Naive thymus-derived CD4-positive, alpha-beta T cell (primary cell): ENCODE measurements at places on chromosomes 5 and 9.

GRCh38 chr5:150142959-150143349, 12.7 kb downstream of the PDGFRB start:
- no peak for DNase-seq
- no peaks in the 10 kb centered on the region for H3K27me3 ChIP-seq
- H3K4me3 ChIP-seq, result no peak overlapping the region

- no peak overlapping the region for H3K27ac ChIP-seq
- no peak for DNase-seq
- H3K27me3 ChIP-seq, result no peaks in the 10 kb centered on the region
- no peaks in the 10 kb centered on the region for H3K4me1 ChIP-seq
- no peaks in the 10 kb centered on the region for H3K36me3 ChIP-seq
- H3K4me3 ChIP-seq, result no peak overlapping the region
These were observed 35.5 kb upstream of the LRRTM2 start for GRCh38 chr5:138910546-138911185.

- no peaks in the 10 kb centered on the region for H3K36me3 ChIP-seq
- H3K4me1 ChIP-seq, result peaks cover 8% of the 10 kb centered on the region
- no peak overlapping the region for H3K4me3 ChIP-seq
- no peak for DNase-seq
These were observed 24.8 kb downstream of the SARDH start for GRCh38 chr9:133713150-133713959.

GRCh38 chr9:125570246-125570645, 136.8 kb downstream of the MAPKAP1 start:
- DNase-seq, result no peak
- H3K4me3 ChIP-seq, result no peak overlapping the region
- no peaks in the 10 kb centered on the region for H3K4me1 ChIP-seq
- no peak overlapping the region for H3K27ac ChIP-seq
- H3K36me3 ChIP-seq, result no peaks in the 10 kb centered on the region

- H3K27ac ChIP-seq, result peak overlapping the region; percentile 86
- DNase-seq, result no peak
- H3K36me3 ChIP-seq, result no peaks in the 10 kb centered on the region
- H3K4me3 ChIP-seq, result peak overlapping the region; percentile 99
These were observed 14.9 kb downstream of the TRIM7 start for GRCh38 chr5:181189962-181190710.

DNA sequence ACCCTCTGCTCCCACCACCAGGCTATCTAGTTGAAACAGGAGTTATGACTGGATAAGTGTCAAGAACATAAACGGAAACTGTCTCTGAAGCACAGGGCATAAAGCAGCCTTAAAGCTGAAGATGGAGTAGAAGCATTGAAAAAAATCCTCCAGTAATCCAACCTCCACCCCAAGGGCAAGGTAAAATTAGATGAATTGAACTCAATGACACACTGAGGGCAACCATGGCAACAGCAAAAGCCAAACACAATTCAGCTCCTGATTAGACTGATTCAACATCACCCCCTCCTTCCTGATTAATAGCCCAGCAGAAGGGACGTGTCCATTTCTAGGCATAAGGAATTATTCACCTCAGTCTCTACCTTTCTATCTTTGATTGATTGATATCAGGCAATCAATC, 183.2 kb upstream of the MAP3K1 start:
- no peak for DNase-seq
- no peaks in the 10 kb centered on the region for H3K36me3 ChIP-seq
- no peaks in the 10 kb centered on the region for H3K4me1 ChIP-seq
- no peak overlapping the region for H3K4me3 ChIP-seq
- no peak overlapping the region for H3K27ac ChIP-seq

DNA sequence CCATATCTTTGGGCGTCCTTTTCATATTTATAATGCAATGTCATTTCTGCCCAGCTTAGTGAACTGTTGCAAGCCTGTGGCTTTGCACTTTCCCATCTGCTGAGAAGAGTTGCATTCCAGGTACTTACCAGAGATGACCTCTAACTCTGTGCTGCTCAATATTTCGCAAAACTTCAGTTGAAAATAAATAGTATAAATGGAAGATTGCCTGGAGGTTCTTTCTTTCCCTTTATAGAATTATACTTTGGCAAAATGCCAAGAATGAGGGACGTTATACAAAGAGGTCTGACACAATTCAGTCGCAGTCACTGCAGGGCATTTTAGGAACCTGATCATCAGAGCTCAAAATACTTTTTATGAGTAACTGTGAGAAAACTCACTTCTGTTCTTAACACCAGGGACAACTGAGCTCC, 18.9 kb upstream of the VLDLR start:
- no peak overlapping the region for H3K4me3 ChIP-seq
- DNase-seq, result no peak
- no peak overlapping the region for H3K27ac ChIP-seq
- no peaks in the 10 kb centered on the region for H3K4me1 ChIP-seq
- no peaks in the 10 kb centered on the region for H3K36me3 ChIP-seq
- H3K27me3 ChIP-seq, result no peaks in the 10 kb centered on the region

GRCh38 chr9:6150483-6150882, 65.1 kb upstream of the IL33 start:
- no peaks in the 10 kb centered on the region for H3K4me1 ChIP-seq
- no peaks in the 10 kb centered on the region for H3K36me3 ChIP-seq
- no peak overlapping the region for H3K4me3 ChIP-seq
- no peaks in the 10 kb centered on the region for H3K27me3 ChIP-seq

DNA sequence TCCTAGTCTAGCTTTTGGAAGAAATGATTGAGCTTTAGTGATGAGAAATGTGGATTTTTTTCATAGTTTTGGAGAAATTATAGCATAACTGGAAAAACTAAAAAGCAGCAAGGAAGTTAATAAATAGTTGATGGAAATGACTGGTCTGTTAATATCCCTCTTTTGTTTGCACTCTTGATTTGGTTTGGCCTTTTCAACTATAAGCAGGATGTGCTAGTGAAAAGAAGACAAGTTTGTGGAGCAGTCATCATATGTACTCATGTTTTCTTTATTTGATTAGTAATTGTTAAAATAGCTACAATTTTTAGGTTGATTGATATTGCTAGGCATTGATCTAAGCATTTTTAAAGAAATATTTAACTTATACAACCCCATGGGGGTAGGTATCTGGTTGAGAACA, 374.7 kb downstream of the TAF11L14 start:
- no peak overlapping the region for H3K4me3 ChIP-seq
- no peak overlapping the region for H3K27ac ChIP-seq
- H3K27me3 ChIP-seq, result no peaks in the 10 kb centered on the region
- no peaks in the 10 kb centered on the region for H3K4me1 ChIP-seq
- DNase-seq, result no peak

DNA sequence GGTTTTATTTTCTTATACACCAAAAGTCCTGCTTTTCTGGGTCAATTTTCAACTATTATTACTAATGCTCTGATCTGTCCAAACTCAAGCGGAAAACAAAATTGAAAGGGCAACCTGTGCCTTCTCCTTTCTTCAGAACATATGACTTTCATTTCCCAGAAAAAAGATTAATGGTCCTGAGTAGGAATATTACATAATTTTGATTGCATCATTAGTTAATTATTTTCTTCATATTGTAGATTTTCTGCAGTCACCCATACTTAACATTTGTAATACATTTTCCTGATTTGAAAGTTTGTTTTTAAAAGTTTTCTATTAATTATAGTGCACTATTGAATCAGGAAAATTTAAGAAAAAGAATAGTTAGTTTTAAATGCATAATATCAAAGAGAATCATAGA, 1.7 kb upstream of the PCDHB8 start:
- H3K4me1 ChIP-seq, result no peaks in the 10 kb centered on the region
- no peaks in the 10 kb centered on the region for H3K36me3 ChIP-seq
- H3K27me3 ChIP-seq, result no peaks in the 10 kb centered on the region
- no peak overlapping the region for H3K27ac ChIP-seq

GRCh38 chr5:98927989-98928872, 576 bp downstream of the CHD1 start:
- H3K36me3 ChIP-seq, result peaks cover 15% of the 10 kb centered on the region
- no peaks in the 10 kb centered on the region for H3K27me3 ChIP-seq
- DNase-seq, result peak; percentile 45
- H3K4me1 ChIP-seq, result peaks cover 36% of the 10 kb centered on the region

GRCh38 chr9:119020730-119021333, 348.4 kb downstream of the BRINP1 start:
- no peak overlapping the region for H3K4me3 ChIP-seq
- no peak for DNase-seq
- H3K27me3 ChIP-seq, result no peaks in the 10 kb centered on the region
- no peaks in the 10 kb centered on the region for H3K4me1 ChIP-seq
- H3K27ac ChIP-seq, result no peak overlapping the region
- H3K36me3 ChIP-seq, result no peaks in the 10 kb centered on the region

GRCh38 chr9:88322906-88323566, 65.2 kb upstream of the SPIN1 start:
- peaks cover 16% of the 10 kb centered on the region for H3K4me1 ChIP-seq
- no peaks in the 10 kb centered on the region for H3K36me3 ChIP-seq
- peak; percentile 47 for DNase-seq
- peak overlapping the region; percentile 2 for H3K4me3 ChIP-seq

- no peak overlapping the region for H3K4me3 ChIP-seq
- H3K27ac ChIP-seq, result no peak overlapping the region
- H3K4me1 ChIP-seq, result no peaks in the 10 kb centered on the region
These were observed 715 bp downstream of the FGF10 start for GRCh38 chr5:44388321-44389089.

GRCh38 chr5:93929131-93929530, 187.7 kb upstream of the POU5F2 start:
- no peaks in the 10 kb centered on the region for H3K4me1 ChIP-seq
- no peaks in the 10 kb centered on the region for H3K36me3 ChIP-seq
- DNase-seq, result no peak
- no peak overlapping the region for H3K4me3 ChIP-seq
- H3K27ac ChIP-seq, result no peak overlapping the region
- no peaks in the 10 kb centered on the region for H3K27me3 ChIP-seq

GRCh38 chr9:125878164-125878631, 131.0 kb downstream of the PBX3 start:
- no peaks in the 10 kb centered on the region for H3K27me3 ChIP-seq
- DNase-seq, result no peak
- H3K27ac ChIP-seq, result no peak overlapping the region
- no peaks in the 10 kb centered on the region for H3K4me1 ChIP-seq

GRCh38 chr5:146816775-146817387, 61.7 kb downstream of the PPP2R2B start:
- H3K4me1 ChIP-seq, result no peaks in the 10 kb centered on the region
- H3K27me3 ChIP-seq, result no peaks in the 10 kb centered on the region
- H3K27ac ChIP-seq, result no peak overlapping the region

- DNase-seq, result no peak
- H3K27ac ChIP-seq, result no peak overlapping the region
- peaks cover 8% of the 10 kb centered on the region for H3K4me1 ChIP-seq
- H3K36me3 ChIP-seq, result no peaks in the 10 kb centered on the region
- no peak overlapping the region for H3K4me3 ChIP-seq
- H3K27me3 ChIP-seq, result no peaks in the 10 kb centered on the region
These were observed 52.9 kb downstream of the C9orf50 start for GRCh38 chr9:129567842-129568559.

DNA sequence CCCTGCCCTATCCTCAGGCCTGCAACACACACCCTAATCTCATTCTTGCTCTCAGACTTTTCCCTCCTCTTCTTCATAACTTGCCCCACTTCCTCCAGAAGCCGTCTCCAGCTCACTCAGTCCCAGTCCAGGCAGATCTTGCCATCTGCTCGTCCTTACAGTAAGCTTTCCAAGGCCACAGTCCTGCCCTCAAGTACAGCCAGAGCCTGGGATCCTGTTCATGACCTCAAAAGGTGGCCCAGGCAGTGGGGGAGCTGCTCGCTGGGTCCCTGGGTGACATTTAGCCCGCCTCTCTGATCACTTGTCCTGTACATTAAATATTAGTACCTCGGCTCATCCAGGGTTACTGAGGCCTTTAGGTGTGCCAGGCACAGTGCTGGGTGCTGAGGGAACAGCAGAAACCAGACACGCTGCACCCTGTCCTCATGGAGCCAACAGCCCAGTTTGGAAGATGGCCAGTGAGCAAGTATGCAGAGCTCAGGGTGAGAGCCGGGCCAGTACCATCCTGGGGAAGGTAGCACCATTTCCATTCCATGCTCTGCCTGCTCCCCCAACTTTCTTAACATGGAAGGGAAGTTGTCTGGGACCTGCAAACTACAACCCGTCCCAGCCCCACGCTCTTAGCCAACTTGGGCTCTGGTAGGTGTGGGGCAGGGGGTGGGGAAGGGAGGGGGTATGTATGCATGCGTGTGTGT, 100.4 kb downstream of the C5orf15 start:
- H3K27ac ChIP-seq, result no peak overlapping the region
- H3K27me3 ChIP-seq, result no peaks in the 10 kb centered on the region
- DNase-seq, result no peak
- no peaks in the 10 kb centered on the region for H3K36me3 ChIP-seq
- H3K4me3 ChIP-seq, result no peak overlapping the region

GRCh38 chr9:132878695-132879456, at the start of gene SPACA9:
Gene SPACA9 (plus strand): TSS chr9:132878898. CDS start chr9:132883948, 5,050 bp downstream.
- H3K4me1 ChIP-seq, result no peaks in the 10 kb centered on the region
- H3K27ac ChIP-seq, result peak within 1 kb of the TSS; percentile 74
- DNase-seq, result no peak
- peak within 1 kb of the TSS; percentile 98 for H3K4me3 ChIP-seq
- no peaks in the 10 kb centered on the region for H3K27me3 ChIP-seq

DNA sequence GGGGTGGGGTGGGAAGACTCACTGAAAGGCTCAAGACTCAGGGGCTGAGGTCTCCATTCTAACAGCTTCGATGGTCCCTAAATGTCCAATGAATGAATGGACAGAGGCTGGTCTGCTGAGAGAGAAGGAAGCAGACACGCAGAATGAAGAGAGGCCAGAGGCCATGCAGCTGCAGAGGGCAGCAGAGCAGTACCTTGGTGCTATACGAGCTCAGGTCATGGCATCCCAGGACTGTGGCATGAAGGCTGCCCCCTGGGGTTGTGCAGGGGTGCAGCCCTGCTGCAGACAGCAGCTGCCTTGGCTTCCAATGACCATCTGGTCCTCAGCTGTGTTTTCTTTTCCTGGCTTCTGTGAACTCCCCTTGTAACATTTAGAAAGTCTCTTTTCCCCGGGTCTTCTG, 15.2 kb upstream of the CORO2A start:
- H3K27me3 ChIP-seq, result no peaks in the 10 kb centered on the region
- H3K4me3 ChIP-seq, result no peak overlapping the region
- no peak overlapping the region for H3K27ac ChIP-seq
- no peaks in the 10 kb centered on the region for H3K36me3 ChIP-seq
- DNase-seq, result no peak

- peak overlapping the region; percentile 63 for H3K27ac ChIP-seq
- peaks cover 41% of the 10 kb centered on the region for H3K36me3 ChIP-seq
- no peak for DNase-seq
- H3K4me1 ChIP-seq, result peaks cover 89% of the 10 kb centered on the region
These were observed 71.4 kb downstream of the SEMA4D start for GRCh38 chr9:89426384-89426961.

GRCh38 chr9:104861397-104861796, 66.6 kb downstream of the ABCA1 start:
- DNase-seq, result no peak
- H3K27ac ChIP-seq, result no peak overlapping the region
- no peaks in the 10 kb centered on the region for H3K4me1 ChIP-seq
- no peak overlapping the region for H3K4me3 ChIP-seq

DNA sequence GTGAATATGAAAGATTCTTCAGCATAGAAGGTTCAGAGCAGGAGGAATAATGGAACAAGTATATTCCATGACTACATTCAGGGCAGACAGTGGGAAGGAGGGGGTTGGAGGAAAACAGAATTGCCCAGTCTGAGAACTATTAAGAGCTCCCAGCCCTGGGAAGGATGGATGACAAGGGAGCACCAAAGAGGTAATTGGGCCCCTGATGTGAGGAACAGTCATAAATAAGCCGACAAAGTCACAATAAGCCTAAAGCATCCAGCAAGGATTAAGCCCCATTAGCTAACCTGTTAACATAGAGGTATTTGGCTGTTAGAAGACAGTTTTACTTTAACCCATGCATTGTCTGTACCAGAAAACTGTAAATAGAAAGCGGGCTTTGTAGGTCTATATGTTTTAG, 348.7 kb upstream of the SEMA6A start:
- H3K4me3 ChIP-seq, result no peak overlapping the region
- H3K4me1 ChIP-seq, result no peaks in the 10 kb centered on the region
- H3K36me3 ChIP-seq, result no peaks in the 10 kb centered on the region
- DNase-seq, result no peak
- no peak overlapping the region for H3K27ac ChIP-seq
- no peaks in the 10 kb centered on the region for H3K27me3 ChIP-seq
